ENCODE measurements at places on chromosomes 6 and 20. TPM values are rescaled to one million over a fixed set of nuclear protein-coding genes. Genes with fewer than 3 reads are reported as not detected.

Gene GINS1
- 3.2 TPM for total RNA-seq

Gene STMND1
- not detected for total RNA-seq

Gene POPDC3
- total RNA-seq = not detected

Gene APOM
- total RNA-seq = 3.8 TPM

DNA sequence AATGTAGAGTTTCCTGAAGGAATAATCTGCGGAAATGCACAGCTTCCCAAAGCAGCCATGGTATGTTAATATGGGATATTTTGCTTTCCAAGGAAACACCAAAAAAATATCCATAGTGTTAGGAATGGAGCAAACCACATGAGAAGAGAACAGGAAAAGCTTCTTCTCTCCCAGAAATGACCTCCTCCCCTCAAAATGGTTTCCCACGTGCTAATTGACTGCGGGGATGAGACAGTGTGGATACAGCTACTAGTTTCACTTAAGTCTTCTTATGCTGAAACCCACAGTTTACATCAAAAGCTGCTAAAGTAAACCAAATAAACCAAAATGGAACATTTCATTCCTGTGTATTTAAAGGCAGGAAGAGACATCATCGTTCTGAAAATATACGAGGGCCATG lies 69.4 kb downstream of the FYN start:
- DNase-seq = no peak

DNA sequence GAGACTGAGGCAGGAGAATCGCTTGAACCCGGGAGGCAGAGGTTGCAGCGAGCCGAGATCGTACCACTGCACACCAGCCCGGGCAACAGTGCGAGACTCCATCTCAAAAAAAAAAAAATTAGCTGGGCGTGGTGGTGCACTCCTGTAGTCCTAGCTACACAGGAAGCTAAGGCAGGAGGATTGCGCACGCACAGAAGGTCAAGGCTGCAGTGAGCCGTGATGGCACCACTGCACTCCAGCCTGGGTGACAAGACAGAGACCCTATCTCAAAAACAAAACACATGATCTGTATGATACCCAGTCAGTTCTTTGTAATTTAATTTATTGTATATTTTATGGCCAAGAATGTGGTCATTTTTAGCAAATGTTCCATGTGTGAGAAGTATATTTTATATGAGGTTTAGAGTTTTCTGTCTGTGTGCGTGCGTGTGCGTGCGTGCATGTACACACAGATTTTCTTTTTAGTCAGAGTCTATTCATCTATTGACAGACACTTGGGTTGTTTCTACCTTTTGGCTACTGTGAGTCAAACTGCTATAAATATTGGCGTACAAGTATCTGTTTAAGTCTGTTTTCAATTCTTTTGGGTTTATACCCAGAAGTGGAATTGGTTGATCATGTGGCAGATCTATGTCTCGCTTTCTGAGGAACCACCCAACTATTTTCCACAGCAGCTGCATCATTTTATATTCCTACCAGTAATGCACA lies 22.2 kb upstream of the MYL9 start:
- no peak for DNase-seq

GRCh38 chr20:33866398-33867100 lies 55.4 kb downstream of the CHMP4B start:
- DNase-seq = no peak

DNA sequence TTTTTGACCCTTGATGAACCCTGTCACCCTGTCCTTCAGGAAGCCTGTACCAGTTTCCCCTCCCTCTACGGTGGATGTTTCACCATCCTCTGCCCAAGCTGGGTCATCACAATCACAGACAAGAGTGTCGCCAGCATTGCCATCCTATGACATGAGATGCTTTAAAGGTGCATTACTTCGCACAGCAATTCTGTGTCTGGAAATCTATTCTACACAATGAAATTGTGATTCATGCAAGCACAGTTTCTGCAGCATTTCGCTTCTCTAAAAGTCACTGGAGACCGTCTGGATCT lies 2.5 kb upstream of the ULBP2 start:
- no peak for DNase-seq

GRCh38 chr6:38646166-38646878 lies 6.6 kb upstream of the BTBD9 start:
- DNase-seq = no peak

DNA sequence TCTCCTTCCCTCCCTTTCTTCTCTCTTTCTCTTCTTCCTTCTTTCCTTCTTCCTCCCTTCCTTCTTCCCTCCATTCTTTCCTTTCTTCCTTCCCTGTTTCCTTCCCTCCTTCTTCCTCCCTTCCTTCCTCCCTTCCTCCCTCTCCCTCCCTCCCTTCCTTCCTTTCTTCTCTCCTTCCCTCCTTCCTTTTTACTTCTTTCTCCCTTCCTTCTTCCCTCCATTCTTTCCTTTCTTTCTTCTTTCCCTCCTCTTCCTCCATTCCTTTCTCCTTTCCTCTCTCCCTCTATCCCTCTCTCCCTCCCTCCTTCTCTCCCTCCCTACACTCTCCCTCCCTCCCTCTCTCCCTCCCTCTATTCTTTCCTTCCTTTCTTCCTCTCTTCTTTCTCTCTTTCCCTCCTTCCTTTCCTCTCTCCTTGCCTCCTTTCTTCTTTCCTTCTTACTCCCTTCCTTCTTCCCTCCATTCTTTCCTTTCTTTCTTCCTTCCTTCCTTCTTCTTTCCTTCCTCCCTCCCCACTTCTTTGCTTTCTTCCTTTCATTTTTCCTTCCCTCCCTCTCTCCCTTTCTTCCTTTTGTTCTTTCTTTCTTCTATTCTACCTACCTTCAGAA lies 200.4 kb upstream of the SSTR4 start:
- no peak for DNase-seq

- DNase-seq = no peak
These were observed 530.4 kb upstream of the BTBD3 start for GRCh38 chr20:11387189-11387754.

DNA sequence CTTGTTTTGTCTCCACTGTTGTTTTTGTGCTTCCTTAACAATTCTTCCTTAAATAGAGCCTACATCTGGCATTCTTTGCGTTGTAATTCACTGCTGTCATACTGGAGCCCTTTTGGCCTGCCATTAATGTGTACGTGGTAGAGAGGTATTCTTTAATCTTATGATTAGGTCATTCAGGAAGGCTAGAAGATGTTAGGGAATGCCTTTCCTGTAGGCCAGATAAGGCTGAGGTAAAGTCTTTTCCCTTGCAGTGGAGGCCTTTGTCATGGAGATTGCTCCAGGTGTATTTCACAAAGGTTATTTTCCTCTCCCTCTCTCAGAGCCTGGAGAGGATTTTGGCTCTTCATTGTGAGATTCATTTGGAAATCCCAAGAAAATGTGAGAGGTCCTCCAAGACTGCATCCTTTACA lies 146.9 kb downstream of the FUT9 start:
- no peak for DNase-seq

DNA sequence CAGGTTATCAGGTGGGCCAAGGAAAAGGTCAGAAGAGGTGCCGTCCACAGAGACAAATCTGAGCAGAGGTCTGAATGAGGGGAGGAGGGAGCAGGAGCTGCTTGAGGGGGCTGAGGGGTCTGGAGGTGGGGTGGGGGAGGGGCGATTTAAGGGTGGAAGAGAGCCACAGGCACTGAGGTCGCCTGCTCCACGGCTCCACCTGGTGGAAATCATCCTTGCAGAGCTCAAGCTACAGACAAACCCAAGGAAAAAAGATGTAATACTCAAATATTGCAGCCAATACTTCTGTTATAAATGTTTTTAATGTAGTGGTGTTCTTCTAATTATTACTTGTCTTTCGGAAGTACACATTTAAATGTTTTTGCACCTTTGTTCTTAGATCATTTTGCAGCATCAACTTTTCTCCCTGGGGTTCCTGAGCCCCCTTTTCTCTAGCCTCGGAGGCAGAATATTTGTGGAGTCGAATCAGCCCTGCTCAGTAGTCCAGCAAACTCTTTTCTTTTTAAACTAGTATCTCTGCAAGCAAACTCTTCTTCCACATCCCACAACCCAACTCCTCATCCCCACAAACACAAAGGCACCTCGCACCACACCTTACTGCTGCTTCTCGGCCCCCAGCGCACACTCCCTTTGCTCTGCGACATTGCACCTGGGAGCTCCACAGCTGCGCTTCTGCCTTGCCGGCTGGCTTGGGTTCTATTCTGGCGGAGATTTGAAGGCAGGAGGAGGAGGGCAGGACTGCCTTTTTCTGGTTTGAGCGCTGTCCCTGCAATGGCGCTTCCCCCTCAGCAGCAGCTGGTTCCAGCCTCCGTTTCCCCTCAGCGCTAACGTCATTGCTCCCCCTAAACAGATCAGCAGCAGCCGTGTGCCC lies 51.0 kb upstream of the TFAP2A start:
- peak; percentile 59 for DNase-seq

DNA sequence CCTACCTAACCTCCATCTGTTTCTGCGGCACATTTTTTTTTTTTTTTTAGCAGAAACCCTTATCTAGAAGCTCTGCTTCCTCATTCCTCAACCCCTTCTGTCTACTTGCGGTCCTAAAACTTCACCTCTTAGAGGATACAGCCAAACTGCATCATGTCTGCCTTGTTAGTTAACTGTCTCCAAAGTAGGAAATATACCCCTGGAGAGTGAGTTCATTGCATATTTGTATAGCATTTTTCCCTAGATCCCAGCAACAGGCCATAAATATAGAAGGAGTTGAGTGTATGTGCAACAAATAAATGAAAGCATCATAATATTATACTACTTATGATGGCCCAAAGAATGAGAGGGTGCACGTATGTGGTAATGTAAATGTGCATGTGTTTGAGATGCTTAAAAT lies 1288.6 kb upstream of the GJE1 start:
- no peak for DNase-seq

GRCh38 chr6:130020073-130020906 lies 1.9 kb downstream of the L3MBTL3 start:
- DNase-seq = peak; percentile 32

DNA sequence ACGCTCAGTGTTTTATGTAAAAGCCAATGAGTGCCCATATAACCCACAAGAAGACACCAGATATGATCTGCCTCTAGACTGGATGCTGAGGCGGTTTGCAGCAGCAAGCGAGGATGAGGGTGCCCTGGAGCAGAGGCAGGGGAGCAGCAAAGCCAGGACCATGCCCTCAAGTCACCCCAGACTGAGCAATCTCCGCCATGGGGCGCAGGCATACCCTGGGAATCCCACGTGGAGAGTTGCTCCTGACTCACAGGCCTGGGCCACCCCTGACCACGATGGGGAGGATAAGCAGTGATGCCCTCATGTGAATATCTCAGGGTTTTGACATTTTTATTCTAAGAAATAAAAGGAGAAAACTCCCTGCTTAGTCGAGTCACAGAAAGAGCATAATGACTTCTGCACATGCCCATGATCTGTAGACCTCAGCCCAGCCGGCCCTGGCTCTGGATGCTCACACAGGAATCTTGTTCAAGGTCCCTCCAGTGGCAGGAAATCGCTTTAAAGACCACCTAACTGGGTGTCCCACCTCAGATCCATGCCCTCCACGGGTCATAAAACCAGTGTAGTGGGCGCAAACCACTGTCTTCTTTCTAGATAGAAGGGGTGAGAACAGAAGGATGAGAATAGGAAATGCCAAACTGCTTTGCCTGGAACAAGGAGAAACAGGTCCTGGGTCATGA lies 138.3 kb upstream of the SNX9 start:
- no peak for DNase-seq

DNA sequence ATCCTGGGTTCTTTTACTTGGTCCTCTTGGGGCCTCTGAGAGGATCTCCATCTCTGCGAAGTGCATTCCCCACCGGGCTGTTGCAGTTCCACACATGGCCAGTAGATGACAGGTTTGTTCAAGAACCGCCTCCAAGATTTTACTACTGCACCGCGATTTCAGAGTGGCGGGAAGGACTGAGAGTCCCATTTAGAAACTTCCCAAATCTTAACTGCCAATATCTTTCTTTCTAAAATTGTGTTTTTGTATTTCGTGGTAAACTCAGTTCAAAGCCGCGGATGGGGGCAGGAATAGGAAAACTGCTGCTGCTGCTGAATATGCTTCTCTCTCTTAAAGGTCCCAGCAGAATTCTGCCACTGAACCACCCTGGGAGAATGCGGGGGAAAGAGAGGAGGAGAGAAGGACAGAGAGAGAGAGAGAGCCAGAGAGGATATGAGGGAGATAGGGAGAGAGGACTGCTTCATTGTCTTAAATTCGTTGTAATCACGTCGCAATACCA lies 8.6 kb upstream of the BTNL2 start:
- DNase-seq = peak; percentile 64

DNA sequence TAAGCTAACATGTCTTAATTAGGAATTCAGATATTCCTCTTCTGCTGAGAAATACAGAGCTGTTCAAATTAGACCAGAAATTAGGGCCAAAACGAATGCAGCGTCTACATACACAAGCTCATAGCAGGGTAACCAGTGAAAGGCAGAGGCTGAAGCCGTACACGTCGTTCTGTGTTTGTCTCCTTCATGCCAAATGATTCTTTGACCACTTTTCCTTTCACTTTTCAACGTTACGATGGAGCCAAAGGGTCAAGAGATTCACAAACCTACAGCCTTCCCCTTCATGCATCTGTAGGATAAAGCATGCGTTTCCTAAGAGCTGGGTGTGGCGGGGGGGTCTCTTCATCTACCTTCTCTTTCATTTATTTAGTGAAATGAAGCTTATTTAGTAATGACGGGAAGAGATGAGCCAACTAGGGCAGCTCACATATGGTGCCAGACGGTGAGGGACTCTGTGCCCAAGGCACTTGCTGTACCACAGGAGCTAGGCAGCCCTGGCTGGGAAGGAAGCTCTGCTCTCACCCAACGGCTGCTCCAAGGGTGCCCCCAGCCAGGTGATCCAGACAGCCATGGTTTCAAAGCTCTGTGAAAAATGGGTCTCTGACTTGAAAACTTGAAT lies 178.0 kb downstream of the ATXN1 start:
- DNase-seq = no peak

GRCh38 chr6:13550656-13551055 lies 23.7 kb upstream of the SIRT5 start:
- no peak for DNase-seq

GRCh38 chr6:43999628-44000027 lies 127.6 kb downstream of the MRPL14 start:
- no peak for DNase-seq

- no peak for DNase-seq
These were observed 14.9 kb downstream of the PRKN start for GRCh38 chr6:162712694-162713093.

DNA sequence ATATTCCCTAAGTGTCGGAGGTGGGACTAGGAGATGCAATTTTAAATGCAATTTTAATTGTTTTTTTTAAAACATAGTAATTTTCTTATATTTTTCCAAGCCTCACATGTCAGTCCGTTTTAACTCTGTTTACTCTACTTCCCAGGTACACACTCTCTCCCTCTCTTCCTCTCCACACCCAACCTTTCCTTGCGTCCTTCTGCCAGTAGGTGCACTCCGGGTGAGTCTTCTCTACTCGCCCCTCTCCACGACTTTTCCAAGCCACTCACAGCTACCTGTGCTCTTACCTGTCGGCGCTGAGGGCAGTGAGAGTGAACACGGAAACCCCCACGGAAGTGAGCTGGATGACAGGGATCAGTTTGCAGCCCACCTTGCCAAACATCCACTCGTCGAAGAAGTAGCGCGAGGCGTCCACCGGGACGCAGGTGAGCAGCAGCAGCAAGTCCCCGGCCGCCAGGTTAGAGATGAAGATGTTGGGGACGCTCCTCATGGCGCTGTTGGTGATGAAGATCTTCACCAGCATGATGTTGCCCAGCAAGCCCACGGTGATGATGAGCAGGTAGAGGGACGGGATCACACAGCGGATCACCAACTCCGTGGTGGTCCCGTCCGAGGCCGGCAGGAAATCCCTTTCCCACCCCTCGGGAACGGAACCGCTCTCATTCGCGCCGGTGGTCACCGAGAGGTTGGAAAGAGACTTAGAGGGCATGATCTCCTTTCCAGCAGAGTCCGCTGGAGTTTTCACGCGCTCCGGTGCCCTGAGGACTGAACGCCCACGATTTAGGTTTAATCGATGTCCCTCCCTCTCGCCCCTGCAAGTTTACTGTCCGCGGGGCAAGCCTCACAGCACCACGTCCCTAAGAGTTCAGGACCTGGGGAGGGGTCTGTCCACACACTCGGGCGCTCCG lies 44.5 kb upstream of the GJE1 start:
- no peak for DNase-seq

All from hematopoietic multipotent progenitor cell (in vitro differentiated cells).